IPS-NIHi11 (cell line): ENCODE measurements at places on chromosomes 6 and 20.

DNA sequence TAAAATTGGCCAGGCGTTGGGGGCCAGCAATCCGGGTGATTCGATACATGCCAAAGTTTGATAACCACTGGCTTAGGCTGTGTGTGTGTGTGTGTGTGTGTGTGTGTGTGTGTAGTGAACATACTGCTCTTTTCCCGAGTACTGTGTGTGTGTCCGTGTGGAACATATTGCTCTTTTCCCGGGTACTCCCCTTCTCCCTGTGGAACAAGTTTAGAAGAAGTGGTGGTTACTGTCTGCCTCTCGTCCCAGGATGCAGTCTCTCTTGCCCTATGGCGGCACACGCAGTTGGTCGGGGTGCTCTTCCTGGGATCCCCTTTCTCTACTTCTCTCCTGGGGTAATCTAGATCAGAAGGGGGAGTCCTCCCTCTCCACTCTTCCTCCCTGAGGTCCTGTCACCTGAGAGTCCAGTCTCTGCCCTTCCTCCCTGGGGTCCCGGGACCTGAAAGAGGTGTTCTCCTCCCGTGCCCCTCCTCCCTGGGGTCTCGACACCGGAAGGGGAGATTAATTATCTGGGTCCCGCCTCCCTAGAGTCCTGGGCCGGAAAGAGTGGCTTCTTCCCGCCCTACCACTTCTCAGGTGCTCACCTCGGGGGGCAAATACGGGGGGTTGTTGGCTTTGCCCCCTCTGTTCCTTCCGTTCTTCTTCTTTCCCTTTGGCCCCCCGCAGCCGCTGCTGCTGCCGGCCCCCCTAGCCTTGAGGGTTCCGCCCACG is 516 bp downstream of the GTPBP2 start:
- peak; percentile 84 for DNase-seq

DNA sequence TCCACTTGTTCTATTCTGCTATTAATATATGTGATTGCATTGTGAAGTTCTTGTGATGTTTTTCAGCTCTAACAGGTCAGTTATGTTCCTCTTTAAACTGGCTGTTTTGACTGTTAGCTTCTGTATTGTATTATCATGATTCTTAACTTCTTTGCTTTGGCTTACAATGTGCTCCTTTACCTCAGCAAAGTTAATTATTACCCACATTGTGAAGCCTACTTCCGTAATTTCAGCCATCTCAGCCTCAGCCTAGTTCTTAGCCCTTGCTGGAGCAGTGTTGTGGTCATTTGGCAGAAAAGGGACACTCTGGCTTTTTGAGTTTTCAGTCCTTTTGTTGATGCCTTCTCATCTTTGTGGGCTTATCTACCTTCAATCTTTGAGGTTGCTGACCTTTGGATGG is 440.2 kb downstream of the TBC1D32 start:
- DNase-seq = no peak

- DNase-seq = peak; percentile 87
Measured at GRCh38 chr20:64083378-64083803, 807 bp downstream of the LKAAEAR1 start.

- DNase-seq = no peak
Measured at GRCh38 chr6:95882371-95882770, 133.4 kb upstream of the FUT9 start.

GRCh38 chr20:60063048-60063451 is 104.8 kb downstream of the CDH26 start:
- no peak for DNase-seq

DNA sequence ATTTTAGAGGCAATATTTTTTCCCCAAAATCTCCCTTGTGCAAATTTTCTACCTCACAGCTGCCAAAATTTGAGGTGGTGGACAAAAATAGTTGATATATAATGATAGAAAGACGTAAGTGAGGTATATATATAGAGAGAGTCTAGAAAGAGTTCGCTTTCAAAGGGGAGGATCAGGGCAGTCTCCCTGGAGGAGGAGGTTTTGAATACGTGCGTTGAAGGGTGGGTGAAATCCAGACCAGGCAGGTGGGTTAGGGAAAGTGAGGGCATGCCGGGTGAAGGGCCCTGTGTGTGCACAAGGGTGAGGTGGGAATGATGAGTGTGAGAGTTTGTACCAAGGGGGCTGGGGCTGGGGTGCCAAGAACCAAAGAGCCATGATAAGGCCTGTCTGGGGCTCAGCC is 100.2 kb downstream of the CEBPB start:
- no peak for DNase-seq
